Ovary (tissue), 10 donors: ENCODE measurements at places on chromosomes 7 and 10.

GRCh38 chr10:14605231-14605925, 169.3 kb downstream of the FAM107B start:
- no peak for DNase-seq

DNA sequence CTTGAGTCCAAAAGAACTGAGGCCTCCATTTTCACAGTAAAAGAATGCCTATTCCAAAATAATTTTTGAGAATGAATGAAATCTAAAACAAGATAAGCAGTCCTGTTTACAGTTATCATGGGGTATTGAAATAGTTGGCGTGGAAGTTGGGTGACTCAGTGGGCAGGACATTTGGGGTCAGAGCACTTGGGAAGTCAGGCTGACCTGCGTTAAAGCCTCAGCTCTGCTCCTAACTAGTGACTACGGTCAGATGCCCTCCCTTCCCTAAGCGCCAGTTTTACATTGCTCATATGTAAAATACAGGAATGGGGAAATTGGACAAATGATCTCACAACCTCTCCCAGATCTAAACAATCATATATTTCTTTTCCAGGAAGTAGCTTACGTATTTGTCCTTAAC, 2.3 kb upstream of the PAPSS2 start:
- DNase-seq, result peak; percentile 41

GRCh38 chr7:23105086-23105643, 420 bp upstream of the KLHL7 start:
- no peak for DNase-seq

DNA sequence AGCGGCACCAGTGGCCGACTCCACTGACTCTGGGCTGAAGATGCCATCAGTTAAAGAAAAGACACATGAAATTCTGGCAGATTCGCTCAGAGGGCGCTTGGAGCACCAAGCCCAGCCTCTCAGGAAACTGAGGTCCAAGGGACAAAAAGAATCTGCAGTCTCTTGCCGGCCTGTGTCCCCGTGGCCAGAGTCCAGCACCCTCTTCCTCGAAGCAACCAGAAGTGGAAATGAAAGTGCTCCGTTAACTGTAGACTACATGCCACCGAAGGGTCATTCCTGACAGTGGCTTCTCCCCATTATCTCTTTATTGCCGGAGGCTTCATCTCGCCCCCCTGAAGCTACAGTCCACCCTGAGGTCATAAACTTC, 1.0 kb upstream of the CHST15 start:
- DNase-seq, result no peak

DNA sequence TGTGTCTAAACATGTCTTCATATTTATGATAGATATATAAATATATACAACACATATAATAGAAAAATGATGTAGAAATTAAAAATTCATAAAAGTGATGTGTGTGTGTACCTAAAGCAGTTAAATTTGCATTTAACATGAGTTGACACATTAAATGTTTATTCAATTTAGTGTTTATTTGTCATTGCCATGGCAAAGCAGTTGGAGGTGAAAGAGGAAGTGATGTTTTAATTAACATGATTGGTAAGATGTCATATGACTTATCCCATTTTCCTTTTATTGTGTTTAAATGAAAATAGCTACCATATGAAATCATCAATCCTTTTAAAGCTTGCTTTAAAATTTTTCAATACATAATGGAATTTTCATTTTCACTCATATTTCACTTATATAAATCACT, 452.6 kb downstream of the SUGCT start:
- DNase-seq, result no peak

DNA sequence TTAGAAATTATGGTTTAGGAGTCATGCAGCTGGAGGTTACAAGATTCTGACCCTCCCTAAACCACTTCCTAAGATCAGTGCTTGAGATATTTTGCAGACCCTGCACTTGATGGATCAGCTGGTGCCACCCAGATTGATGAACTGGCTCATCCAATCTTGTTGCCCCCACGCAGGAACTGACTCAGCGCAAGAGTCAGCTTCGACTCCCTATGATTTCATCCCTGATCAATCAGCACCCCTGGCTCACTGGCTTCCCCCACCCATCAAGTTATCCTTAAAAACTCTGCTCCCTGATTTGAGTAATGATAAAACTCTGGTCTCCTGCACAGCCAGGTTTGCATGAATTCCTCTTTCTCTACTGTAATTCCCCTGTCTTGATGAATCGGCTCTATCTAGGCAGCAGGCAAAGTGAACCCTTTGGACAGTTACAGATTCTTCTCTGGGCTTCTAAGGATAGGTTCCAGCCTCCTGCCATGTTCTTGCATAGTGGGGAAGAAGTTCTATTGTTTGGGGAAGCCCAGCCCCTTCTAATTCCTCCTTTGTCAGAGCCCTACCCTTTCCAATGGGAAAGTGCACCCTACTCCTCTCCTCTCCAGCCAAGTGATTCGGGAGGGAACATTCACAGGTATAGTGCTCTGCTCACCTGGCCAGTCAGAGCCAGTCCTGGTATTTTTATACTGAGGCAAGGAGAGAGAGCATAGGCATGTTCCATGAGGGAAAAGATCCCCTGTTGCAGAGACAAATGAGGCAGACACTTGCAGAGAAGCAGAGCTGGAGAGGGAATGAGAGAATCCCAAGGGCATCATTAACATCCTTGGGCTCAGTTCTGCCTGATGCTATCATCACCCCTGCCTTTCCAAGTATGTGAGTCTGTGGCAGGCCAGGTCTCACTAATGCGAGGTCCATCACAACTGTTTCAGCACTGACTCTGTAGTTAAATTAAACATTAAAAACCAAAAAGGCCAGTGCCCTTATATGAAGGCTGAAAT, 224.4 kb upstream of the GALNT17 start:
- no peak for DNase-seq

DNA sequence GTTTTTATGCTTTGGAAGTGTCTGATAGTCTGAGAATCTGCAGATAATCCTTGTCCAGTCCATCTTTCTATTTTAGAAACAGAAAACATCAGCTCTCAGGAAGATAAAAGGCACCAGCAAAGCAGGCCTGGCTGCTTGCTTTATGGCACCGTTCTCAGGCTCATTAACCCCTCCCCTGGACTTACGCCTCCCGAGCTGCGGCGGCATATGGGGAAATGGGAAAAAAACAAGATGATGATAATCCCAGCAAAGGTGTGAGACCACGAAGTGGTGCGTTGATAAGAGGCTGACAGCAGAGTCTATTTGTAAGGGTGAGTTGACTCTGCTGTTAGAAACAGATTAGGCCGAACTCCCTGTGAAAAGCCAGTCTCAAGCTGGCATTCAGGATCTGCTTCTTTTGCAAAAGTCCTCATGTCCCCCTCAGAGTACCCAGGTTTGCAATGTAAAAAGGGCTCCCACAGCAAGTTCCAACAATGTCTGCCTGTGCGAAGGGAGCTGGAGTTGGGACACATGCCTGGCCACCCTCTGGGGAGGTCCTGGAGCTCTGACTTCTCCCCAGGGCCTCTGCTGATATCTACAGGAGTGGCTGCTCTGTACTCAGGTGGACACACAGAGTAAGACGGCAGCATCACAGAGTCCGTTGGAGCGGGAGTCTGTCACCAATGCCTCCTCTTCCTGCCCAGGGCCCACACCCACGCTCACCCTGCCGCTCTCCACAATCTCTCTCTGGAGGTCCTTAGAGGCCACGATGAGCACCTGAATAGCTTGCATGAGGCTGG, 54.3 kb downstream of the SPDYE5 start:
- no peak for DNase-seq

GRCh38 chr7:38656968-38657367, 25.8 kb upstream of the AMPH start:
- DNase-seq, result no peak

DNA sequence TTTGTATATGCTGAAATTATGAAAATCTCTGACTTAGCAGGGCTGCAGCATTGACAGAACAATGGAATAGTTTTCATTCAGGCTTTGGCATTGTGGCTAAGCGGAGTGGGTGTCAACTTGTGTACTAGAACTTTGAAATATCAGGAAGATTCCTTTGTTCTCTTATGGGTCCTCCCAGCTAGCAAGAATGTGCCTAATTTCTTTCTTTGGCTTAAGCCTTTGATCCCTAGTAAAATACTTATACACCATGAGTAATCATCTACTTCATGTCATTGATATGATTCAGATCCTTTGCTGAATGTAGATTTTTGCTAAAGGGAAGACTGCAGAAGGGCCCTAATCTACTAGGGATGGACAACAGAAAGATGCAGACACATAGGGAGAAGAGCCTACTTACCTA, 6.2 kb downstream of the AVL9 start:
- DNase-seq, result no peak

DNA sequence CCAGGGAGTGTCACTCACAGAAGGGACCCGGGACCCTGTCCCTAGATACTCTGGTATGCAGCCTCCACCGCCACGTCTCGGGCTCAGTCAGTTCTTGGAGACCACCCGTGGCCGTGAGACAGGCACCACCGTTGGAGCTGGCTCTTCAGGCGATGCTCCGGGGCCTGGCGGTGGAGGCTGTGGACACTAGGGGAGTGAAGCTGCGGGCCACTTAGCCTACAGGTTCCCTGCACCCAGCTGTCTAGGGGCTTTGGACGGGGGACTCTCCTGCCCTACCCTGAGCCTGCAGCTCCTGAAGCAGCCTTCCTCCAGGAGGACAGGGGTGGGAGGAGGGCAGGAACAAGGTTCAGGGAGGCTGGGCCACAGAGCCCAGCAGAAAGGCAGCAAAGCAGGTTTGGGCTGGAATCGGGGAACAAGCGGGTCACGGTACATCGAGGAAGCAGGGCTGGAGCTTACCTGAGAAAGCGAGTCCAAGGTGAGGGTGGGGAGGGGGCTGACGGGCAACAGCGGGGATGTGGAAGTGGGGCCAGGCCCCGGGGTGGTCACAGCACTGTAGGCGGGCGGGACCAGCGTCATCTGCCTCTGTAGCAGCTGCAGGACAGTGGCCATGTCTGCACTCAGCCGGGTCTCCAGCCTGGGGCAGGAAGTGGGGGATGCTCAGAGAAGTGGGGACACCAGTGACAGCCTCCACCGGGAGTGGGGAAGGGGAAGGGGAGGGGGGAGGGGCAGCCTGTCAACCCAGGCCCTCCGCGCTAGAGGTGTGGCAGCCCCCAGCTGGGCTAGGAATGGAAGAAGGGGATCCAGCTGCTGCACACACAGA, 31.5 kb downstream of the KCNH2 start:
- DNase-seq, result no peak

GRCh38 chr7:44764081-44764480, 15.4 kb downstream of the ZMIZ2 start:
- DNase-seq, result no peak
